Activated CD4-positive, alpha-beta T cell treated with anti-CD3 and anti-CD28 coated beads, Interleukin-2, amount 50 U/mL, for 24 hours (primary cell): ENCODE measurements at places on chromosomes 3 and 15.

GRCh38 chr3:122324871-122325323, at the start of gene CSTA:
Gene CSTA, plus strand, starts transcription at chr3:122325248. Its CDS starts 45 bp downstream, at chr3:122325293.
- no peak for DNase-seq

DNA sequence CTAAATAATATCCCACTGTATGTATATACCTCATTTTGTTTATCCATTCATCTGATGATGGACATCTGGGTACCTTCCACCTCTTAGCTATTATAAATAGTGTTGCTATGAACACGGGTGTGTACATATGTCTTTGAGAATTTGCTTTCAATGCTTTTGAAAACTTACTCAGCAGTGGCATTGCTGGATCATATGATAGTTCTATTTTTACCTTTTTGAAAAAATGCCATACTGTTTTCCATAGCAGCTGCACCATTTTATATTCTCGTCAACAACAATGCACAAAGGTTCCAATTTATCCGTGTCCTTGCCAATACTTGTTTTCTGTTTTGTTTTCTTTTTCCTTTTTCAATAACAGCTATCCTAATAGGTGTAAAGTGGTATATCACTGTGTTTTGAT, 77.1 kb downstream of the PEAK1 start:
- DNase-seq: no peak

- no peak for DNase-seq
Measured at GRCh38 chr3:127524296-127524896, 66.1 kb downstream of the TPRA1 start.

- no peak for DNase-seq
Measured at GRCh38 chr3:195551381-195551978, 8.4 kb upstream of the PPP1R2 start.

- no peak for DNase-seq
Measured at GRCh38 chr3:177968891-177969290, 567.3 kb upstream of the KCNMB2 start.

DNA sequence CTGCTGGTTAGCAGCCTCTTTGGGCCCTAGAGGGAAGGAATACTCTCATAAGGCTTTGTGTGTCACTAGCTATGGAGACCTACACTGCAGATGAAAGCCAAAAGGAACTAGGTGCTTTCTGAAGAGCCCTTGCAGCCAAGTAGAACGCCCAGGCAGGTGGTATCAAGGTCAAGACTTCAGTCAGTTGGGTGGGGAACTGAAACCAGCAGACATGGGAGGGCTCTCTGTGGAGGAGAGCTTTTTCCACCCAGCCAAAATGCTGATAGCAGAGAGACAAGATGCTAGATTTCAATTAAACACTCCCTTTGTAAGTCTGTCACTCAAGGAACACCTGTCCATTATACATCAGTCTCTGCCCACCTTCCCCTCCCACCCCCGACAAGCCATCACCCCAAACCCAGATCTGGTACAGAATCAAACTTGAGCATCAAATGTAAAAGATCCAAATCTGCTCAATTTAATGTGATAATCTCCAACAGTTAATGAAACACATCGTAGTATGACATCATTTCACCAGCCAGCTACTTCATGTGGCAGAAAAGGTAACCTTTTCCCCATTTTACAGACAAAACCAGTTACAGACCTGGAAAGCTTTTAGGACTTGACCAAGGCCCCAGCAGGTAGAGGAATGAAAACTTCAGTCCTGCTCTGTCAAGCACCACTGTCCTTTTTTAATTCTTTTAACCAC, 14.6 kb downstream of the MRPS25 start:
- DNase-seq: no peak

DNA sequence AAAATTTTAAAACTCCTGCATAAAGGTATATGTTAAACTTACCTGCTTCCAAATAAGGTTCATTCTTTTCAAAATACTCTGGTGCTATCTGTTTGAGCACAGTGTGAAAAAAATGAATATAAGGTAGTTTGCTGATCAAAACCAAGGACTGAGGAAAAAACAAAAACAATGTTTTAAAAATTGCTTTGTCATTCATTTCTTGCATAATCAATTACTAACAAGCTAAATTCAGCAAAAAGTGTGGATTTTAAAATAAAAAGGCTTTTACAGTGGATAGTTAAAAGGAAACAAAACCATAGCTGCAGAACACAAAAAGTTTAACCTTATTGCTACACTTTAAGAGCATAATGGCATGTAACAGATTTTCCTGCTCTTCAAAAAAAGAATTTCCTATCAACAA, 31.5 kb downstream of the DENND6A start:
- no peak for DNase-seq

GRCh38 chr15:69755551-69756310, 303.1 kb downstream of the RPLP1 start:
- DNase-seq: peak; percentile 83

DNA sequence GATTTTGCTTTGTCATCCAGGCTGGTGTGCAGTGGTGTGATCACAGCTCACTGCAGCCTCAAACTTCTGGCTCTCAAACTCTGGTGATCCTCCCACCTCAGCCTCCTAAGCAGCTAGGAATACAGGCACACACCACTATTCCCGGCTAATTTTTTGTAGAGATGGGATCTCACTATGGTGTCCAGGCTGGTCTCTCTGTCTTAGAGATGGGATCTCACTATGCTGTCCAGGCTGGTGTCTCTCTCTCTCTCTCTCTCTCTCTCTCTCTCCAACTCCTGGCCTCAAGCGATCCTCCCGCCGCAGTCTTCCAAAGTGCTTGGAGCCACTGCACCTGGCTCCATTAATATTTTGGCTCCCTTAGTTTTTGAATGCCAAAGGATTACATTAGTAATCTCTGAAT, 17.7 kb downstream of the USF3 start:
- no peak for DNase-seq

DNA sequence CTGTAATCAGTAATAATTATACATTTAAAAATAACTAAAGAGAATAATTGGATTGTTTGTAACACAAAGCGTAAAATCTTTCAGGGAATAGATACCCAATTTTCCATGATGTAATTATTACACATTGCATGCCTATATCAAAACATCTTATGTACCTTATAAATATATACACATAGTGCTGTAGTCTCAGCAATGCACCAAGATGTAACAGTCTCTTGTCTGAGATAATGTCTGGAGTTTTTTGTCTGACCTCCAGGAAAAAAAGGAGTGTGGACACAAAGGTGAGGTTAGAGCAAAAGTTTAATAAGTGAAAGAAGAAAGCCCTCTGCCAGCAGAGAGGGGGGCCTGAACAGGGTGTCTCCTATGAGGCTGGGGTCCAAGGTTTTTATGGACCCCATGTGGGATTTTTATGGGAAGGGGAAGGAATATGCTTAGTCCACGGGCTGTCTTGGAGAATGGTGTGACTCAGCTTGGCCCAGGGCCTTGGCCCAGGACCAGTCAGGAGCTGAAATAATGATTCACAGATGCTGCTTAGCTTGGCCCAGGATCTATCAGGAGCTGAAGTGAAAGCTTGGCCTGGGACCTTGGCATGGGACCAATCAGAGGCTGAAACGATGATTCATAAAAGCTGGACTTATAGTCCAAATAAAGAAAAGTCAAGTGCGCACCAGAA, 545.0 kb downstream of the ZPLD1 start:
- no peak for DNase-seq

GRCh38 chr3:37967260-37967881, 23.2 kb upstream of the VILL start:
- DNase-seq: peak; percentile 40

GRCh38 chr3:123780656-123781055, 103.5 kb downstream of the MYLK start:
- no peak for DNase-seq

GRCh38 chr15:84840255-84840654, 23.1 kb downstream of the ALPK3 start:
- DNase-seq: no peak

DNA sequence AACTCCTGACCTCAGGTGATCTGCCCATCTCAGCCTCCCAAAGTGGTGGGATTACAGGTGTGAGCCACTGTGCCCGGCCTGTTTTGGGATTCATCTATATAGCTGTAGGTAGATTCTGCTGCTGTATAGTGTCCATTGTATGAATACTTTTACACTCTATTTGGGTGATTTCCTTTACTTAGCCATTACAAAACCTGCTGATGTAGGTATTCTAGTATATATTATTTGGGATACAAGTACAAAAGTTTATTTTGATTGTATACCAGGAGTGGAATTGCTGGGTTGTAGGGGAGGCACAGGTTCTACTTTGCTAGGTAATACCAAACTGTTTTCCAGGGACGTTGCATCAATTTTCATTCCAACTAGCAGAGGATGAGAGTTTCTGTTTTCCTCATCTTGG, 9.5 kb upstream of the OXSR1 start:
- DNase-seq: no peak

DNA sequence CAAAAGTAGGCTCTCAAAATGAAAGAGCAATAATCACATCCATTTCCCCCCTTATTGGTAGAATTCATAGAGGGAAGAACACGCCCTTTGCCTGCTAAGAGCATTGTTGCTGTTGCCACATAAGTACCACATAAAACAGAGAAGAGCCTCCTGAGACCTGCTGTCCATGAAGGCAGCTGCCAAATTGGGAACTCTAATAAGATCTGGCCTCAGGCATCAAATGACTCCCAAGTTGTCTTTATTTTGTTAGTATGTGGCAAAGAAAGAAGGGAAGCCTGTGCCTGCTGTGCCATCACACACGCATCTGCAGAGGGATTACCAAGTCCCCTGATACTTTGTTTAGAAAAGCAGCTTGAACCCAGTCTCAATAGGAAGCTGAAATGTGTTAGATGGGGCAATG, 23.9 kb downstream of the VGLL3 start:
- DNase-seq: no peak

DNA sequence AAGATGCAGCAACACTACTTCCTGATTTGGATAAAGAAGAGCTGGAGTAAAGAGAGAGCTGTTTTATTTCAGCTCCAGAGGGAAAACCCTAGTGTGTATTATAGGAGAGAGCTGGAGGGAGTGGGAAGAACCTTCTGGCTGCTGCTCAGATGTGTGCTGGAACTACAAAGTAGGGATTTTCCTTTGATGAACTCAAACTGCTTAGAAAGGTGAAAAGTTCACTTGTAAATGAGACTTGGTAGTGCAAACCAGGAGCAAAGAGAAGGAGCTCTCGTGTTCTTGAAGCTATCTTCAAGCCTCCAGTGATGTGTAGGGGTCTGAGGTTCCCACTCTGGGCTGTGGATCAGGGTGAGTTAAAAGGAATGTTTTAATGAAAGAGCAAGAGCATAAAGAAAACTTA, 110.4 kb downstream of the EDEM1 start:
- DNase-seq: no peak

GRCh38 chr3:87047852-87048251, 56.9 kb upstream of the VGLL3 start:
- DNase-seq: no peak

DNA sequence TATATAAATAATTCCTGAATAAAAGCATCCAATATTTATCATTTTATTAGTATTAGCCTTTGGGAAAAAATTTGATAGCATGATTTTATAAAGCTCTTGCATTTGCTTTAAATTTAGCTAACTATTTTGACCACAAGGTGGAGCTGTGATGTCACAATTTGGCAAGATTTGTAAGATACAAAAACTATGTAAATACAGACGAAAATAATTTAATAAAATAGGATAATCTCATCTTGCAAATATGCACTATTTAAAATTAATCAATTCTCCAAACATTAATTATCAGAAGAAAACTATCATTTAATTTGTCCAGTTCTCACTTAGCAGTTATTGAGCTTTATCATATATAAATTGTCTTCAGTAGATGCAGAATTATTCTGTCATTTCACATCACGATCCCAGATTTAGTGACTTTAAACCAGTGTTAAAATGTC, 95.4 kb downstream of the PLOD2 start:
- no peak for DNase-seq

GRCh38 chr3:16140116-16140893, 34.2 kb upstream of the GALNT15 start:
- no peak for DNase-seq

GRCh38 chr15:68601206-68602197, 22.7 kb downstream of the CORO2B start:
- no peak for DNase-seq

GRCh38 chr15:80701676-80702311, 6.7 kb downstream of the ABHD17C start:
- DNase-seq: no peak

- DNase-seq: no peak
Measured at GRCh38 chr15:27790270-27790669, 308.8 kb downstream of the OCA2 start.

- no peak for DNase-seq
Measured at GRCh38 chr3:104873331-104873730, 493.4 kb upstream of the ALCAM start.

- DNase-seq: no peak
Measured at GRCh38 chr3:101829874-101830273, 19.4 kb upstream of the NFKBIZ start.

DNA sequence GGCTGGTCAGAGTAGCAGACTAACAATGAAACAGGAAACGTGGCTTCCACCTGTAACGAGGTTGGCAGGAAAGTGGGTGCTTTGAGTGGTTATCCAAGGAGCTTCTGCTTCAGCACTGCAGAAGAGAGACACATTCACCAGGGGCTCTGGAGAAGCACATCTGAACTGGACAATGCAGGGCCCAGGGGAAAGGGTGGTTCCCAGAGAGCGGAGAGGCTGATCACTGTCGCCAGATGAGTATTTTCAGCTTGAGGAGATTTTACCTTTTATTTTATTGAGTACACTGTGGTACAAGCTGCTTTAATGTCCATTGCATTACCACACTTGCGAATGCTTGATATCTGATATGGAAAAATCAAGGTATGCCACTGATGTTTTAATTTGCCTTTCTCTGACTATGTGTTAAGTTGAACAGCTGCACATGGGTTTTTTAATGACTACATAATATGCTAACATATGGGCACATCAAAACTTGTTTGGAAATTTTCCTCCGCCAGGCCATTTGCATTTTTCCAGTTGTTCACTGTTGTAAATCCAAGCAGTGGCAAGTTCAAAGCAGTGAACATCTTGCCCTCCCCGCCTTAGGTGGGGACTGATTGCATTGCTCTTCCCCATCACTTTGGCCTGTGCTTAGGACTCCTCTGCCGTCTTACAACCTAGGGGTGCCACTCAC, 52.1 kb downstream of the LRTM1 start:
- DNase-seq: no peak

DNA sequence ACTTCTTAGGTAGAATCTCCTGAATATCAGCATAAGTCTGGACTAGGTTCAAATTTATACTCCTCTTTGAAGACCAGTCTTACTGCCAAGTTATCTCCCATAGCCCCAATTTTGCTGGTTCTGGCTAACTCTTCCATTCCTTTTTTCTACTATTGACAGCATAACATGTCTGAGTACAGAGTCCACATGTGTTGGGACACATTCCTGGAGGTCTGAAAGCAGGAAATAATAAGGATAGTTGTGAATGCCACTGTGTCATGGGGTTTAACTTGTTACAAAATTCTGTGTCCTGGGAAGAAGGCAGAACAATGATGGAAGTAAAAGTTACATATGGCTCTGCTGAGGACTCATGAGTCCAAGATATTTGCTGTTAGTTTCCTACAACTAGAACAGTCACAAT, 57.4 kb upstream of the ZBTB20 start:
- no peak for DNase-seq

GRCh38 chr3:188185717-188186251, 31.8 kb downstream of the LPP start:
- DNase-seq: no peak

DNA sequence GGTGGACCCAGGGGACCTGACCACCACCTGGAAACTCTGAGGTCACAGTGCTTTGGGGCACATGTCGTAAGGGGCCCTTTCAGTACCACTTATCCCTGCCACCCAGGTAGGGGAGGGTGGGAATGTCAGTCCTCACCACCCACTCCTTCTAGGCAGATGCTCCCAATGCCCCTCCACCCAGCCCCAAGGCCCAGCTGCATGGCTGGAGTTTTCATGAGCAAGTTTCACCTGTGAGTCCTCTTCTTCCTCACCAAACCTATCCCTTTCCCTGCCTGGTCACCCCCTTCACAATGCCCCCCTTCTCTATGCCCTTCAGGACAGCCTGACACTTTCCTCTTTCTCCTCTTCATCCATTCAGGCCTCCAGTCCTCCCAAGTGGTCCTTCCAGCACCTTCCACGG, 9.8 kb downstream of the FAM174B start:
- no peak for DNase-seq
